Left lung (tissue), 14 donors: ENCODE measurements at places on chromosomes 11 and 22. TPM values are rescaled to one million over a fixed set of nuclear protein-coding genes. Genes with fewer than 3 reads are reported as not detected.

DNA sequence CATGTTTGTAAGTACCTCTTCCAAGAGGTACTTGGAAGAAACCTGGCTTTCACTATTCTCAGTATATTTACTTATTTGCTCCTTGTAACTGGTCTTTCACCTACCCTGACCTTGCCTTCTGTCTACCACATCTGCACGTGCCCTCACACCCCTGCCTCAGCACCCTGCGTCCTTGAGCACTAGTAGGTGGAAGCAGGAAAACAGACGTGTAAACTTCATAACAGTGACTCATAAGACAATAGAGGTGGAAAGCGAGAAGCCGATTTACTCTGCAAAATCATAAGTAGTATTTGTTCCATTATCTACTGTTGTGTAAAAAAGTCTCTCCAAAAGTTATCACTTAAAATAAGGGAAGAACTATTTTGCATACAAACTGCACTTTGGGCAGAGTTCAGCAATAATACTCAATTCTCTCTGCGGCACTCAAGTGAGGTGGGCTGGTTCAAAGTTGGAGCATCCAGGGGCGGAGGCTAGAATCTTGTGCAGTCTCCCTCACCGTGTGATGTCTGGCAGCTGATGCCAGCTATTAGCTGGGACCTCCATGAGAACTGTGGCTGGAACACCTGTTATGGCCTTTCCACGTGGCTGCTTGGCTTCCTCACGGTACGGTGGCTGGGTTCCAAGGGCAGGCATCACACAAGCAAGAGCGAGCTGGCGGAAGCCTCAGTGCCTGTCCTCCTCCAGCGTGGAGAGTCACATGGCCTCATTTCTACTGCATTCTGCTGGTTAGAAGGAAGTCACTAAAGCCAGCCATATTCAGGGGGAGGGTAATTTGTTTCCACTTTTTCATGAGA lies 30.4 kb downstream of the PACS1 start:
- no peak overlapping the region for H3K4me3 ChIP-seq
- no peaks in the 10 kb centered on the region for H3K27me3 ChIP-seq
- no peaks in the 10 kb centered on the region for H3K36me3 ChIP-seq
- no peak for DNase-seq

GRCh38 chr11:134949121-134950090 lies 537.4 kb upstream of the B3GAT1 start:
- no peak overlapping the region for H3K4me3 ChIP-seq
- H3K36me3 ChIP-seq, result no peaks in the 10 kb centered on the region
- DNase-seq, result no peak
- H3K4me1 ChIP-seq, result no peaks in the 10 kb centered on the region

- H3K4me1 ChIP-seq, result peaks cover 11% of the 10 kb centered on the region
- peak; percentile 68 for DNase-seq
- peaks cover 49% of the 10 kb centered on the region for H3K27me3 ChIP-seq
- H3K27ac ChIP-seq, result no peak overlapping the region
- no peaks in the 10 kb centered on the region for H3K36me3 ChIP-seq
These were observed 3.6 kb downstream of the MLC1 start for GRCh38 chr22:50081426-50082196.

DNA sequence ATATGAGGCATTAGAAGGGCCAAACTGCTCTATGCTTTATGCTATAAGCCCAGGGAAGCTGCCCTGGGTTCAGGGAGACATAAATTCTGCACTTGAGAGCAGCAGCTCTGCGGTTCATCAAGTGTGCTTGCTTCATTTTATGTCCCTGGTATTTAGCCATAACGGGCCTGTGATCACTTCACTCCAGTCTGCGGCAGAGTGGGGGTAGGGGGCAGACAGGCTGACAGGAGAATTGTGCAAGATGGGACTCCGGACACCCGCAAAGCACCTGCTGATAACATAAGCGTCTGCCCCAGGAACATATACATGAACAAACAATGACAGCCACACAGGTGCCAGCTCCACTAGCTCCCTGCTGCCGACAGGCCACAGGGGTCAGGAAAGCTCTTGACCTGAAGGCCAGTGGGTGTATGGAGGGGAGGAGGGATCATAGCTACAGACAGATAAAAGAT lies 56.1 kb downstream of the SMCO4 start:
- no peak overlapping the region for H3K4me3 ChIP-seq
- H3K27me3 ChIP-seq, result no peaks in the 10 kb centered on the region
- H3K36me3 ChIP-seq, result peaks cover 12% of the 10 kb centered on the region
- H3K27ac ChIP-seq, result no peak overlapping the region
- no peaks in the 10 kb centered on the region for H3K4me1 ChIP-seq

DNA sequence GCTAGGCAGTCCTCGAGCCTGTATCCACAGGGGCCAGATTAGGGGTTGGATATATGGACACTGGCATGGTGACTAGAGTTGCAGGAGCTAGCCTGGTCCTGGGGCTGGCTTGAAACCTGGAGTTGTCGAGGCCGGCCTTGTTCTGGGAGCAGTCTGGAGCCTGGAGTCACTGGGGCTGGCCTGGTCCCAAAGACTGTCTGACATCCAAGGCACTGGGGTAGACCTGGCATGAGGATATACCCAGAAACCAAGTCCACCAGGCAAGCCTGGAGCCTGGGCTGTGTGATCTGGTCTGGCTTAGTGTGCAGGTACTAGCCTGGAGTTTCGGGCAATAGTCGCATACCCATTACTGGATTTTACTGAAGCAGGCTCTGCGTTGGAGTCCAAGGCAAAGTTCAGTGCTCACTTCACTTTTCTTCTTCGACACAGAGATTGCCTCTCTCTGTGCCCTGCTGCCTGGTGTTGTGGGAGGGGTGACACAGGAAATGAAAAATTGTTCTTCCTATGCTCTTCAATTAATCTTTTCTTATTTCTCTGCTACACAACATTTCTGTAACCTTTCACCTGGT lies 4.3 kb upstream of the GLYATL1 start:
- no peak overlapping the region for H3K4me3 ChIP-seq
- DNase-seq, result no peak
- H3K27ac ChIP-seq, result no peak overlapping the region
- H3K4me1 ChIP-seq, result no peaks in the 10 kb centered on the region

- no peaks in the 10 kb centered on the region for H3K27me3 ChIP-seq
- no peaks in the 10 kb centered on the region for H3K36me3 ChIP-seq
- H3K4me1 ChIP-seq, result no peaks in the 10 kb centered on the region
- no peak for DNase-seq
- H3K27ac ChIP-seq, result no peak overlapping the region
These were observed 923.3 kb downstream of the KCNA4 start for GRCh38 chr11:29093416-29094120.

GRCh38 chr11:34809191-34810106 lies 106.7 kb downstream of the APIP start:
- no peaks in the 10 kb centered on the region for H3K4me1 ChIP-seq
- H3K4me3 ChIP-seq, result no peak overlapping the region
- H3K36me3 ChIP-seq, result no peaks in the 10 kb centered on the region
- DNase-seq, result no peak

DNA sequence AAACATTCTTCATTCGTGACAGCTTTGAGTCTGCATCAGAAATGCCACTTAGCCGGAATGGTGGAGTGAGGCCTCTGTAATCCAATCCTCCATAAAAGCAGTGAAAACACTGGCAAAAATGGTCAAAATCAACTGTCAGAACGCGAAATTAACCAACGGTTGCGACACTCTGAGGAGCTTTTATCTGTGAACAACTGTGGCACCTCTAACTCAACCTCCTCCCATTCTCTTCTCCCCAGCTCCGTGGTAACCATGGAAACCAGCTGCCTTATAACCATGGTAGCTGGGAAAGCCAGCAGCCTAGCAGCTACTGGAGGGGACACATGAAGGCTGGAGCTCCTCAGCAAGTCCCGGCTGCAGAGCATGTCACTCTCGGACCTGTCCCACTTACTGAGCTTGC lies 20.3 kb downstream of the AP2A2 start:
- no peak overlapping the region for H3K4me3 ChIP-seq
- H3K36me3 ChIP-seq, result no peaks in the 10 kb centered on the region
- DNase-seq, result peak; percentile 12
- no peak overlapping the region for H3K27ac ChIP-seq
- H3K4me1 ChIP-seq, result peaks cover 4% of the 10 kb centered on the region
- H3K27me3 ChIP-seq, result no peaks in the 10 kb centered on the region

GRCh38 chr11:7668911-7669310 lies 4.4 kb downstream of the CYB5R2 start:
- no peak for DNase-seq
- H3K4me1 ChIP-seq, result peaks cover 13% of the 10 kb centered on the region
- H3K27me3 ChIP-seq, result no peaks in the 10 kb centered on the region
- no peak overlapping the region for H3K4me3 ChIP-seq
- H3K36me3 ChIP-seq, result no peaks in the 10 kb centered on the region
- no peak overlapping the region for H3K27ac ChIP-seq

DNA sequence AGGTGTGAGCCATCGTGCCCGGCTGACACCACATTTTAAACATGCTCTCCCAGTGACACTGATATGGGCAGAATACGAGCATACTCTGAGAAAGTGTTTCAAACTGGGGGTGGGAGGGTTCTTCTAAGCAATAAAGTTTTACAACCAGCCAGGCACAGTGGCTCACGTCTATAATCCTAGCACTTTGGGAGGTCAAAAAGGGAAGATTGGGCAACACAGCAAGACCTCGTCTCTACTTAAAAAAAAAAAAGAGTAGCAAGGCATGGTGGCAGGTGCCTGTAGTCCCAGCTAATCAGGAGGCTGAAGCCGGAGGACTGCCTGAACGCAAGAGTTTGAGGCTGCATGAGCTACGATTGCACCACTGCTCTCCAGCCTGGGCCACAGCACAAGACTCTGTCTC lies 2.2 kb downstream of the GANAB start:
- H3K4me1 ChIP-seq, result peaks cover 34% of the 10 kb centered on the region
- DNase-seq, result no peak
- H3K27ac ChIP-seq, result no peak overlapping the region
- H3K27me3 ChIP-seq, result no peaks in the 10 kb centered on the region
- H3K36me3 ChIP-seq, result peaks cover 37% of the 10 kb centered on the region
- H3K4me3 ChIP-seq, result no peak overlapping the region

Gene SCN4B
- 4.7 TPM for total RNA-seq

Gene NEFH
- 0.55 TPM for total RNA-seq

Gene FLRT1
- total RNA-seq, result 0.18 TPM

Gene ANKRD13D
- total RNA-seq, result 81.2 TPM
